ENCODE measurements at places on chromosomes 3 and 15. TPM values are rescaled to one million over a fixed set of nuclear protein-coding genes. Genes with fewer than 3 reads are reported as not detected.

The CORO2B gene
- 3.7 TPM for total RNA-seq

The AGBL1 gene
- not detected for total RNA-seq

The SLC6A20 gene
- not detected for total RNA-seq

The VEPH1 gene
- 138 TPM for total RNA-seq
